ENCODE measurements at places on chromosomes 2 and 18. TPM values are rescaled to one million over a fixed set of nuclear protein-coding genes. Genes with fewer than 3 reads are reported as not detected.

PCARE gene
- total RNA-seq = not detected

ABCG8 gene
- total RNA-seq = not detected

DNA sequence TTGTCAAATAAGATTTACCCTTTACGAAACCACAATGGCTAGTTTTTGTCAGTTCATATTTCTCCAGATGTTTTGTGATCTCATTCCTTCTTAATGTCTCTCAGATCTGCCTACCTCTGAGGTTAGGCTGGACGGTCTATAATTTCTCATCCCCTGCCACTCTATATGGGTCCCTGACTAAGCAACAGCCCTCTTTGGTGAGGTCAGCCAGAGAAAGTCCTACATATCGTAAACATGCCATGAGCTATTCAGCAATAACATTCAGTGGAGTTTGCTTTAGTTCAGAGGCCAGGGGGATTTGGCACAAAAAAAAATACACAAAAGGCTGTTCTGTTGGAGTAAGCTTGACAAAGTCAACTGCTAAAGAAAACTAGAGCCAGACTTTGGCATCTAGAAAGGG is 192.1 kb upstream of the NCKAP5 start:
- no peak for DNase-seq

PRKCE gene
- 4.1 TPM for total RNA-seq

KYNU gene
- total RNA-seq = 0.96 TPM

- DNase-seq = no peak
These were observed 144.3 kb upstream of the PELI1 start for GRCh38 chr2:64288321-64289193.

FOXD4L1 gene
- not detected for total RNA-seq

DNA sequence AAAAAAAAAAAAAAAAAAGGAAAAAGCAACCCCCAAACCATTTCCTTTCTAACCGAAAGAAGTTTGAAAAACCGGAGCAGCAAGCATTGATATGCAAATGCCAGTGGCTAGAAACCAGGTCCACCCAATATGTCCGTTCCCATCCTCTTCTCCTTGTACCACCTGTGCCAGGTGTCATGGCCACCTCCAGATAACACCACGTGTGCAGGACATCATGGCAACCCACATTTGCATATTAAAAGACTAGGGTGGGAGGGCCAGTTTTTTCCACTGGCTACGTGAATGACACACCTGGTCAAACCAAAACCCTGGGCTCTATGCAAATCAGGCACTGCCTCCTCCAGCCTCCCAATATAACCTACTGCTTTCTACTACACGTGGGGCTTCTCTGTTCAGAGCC is 303.3 kb upstream of the GULP1 start:
- DNase-seq = no peak

CRYGD gene
- total RNA-seq = not detected

TRABD2A gene
- total RNA-seq = 1.7 TPM

DNA sequence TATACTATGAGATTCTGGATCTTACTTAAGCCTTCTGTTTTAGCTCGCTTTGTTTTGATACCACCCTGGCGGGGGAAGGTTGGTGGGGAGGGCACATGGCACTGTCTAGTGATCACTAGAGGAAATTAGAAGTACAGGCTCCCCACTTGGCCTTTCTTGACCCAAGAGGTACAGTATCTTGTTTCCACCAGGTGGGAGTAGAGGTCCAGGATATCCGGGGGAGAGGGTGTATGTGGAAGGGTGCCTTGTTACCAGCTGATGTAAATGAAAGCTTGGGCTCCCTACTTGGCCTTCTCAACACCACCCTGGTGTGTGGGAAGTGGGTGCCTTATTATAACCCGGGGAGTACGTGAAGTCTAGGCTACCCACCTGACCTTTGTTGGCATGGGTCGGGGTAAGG is 7.5 kb downstream of the GALNT1 start:
- peak; percentile 35 for DNase-seq

DNA sequence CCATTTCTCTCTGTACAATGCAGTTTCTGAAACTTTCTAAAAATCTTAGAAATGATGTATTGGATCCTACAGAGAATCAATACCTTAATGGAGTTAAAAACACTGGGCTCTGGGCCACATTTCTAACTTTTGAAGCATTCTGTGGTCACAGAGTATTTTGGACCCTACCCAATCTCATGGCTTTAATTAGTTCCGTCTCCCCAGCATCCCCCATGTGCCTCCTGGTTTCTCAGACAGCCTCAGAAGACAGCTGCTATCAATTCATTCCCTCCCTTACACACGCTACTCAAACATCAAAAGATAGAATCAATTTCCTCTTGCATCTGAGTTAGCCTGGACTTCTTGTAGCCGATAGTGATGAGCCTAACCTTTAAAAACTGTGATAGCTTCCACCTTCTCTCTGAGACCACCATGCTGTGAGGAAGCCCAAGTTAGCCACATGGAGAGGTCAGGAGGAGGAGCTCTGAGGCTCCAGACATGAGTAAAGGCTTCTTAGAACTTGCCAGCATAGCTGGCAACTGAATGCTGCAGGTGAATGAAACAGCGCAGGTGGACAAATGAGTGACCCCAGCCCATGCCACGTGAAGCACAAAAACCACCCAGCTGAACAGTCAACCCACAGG is 10.4 kb downstream of the ADCY3 start:
- no peak for DNase-seq

KCNE4 gene
- total RNA-seq = not detected

GRCh38 chr18:53422896-53423295 is 801.6 kb downstream of the MBD2 start:
- DNase-seq = no peak

GRCh38 chr2:135949451-135950234 is 35.8 kb downstream of the DARS1 start:
- no peak for DNase-seq

ZSWIM2 gene
- total RNA-seq = 0.39 TPM

DNA sequence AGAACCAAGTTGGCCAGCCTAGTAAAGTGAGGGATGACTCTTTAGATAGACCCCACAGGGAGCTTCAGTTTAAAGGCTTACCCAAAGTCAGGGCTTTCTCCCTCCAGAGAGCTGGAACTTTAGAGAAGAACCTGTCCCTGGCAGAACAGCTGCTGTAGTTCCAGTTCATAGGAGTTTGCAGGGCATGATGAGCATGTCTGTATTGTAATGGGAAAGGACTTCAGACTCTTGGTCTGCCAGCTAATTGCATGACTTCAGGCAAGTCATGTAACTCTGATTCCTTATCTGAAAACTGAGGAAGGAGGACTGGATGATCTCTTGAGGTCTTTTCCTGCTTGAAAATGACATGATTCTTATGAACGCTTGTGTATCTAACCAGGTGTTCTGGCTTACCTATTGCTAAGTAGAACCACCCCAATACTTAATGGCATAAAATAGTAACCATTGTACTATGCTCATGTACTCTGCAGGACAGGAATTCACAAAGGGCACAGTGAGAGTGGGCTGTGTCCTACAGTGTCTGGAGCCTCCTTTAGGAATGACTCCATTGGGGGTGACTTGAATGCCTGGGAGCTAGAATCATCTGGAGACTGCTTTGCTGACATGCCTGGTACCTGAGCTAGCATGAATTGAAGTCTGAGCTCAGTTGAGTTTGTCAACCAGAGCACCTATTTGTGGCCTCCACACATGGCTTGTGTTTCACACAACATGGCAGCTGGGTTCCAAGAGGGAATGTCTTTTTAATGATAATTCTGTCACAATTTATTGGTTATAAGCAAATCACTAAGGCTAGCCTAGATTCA is 18.9 kb downstream of the SP5 start:
- DNase-seq = no peak

- no peak for DNase-seq
These were observed 6.4 kb upstream of the SFTPB start for GRCh38 chr2:85674417-85674816.

GRCh38 chr18:2424420-2424819 is 146.9 kb downstream of the METTL4 start:
- no peak for DNase-seq

ACVR2A gene
- 22.7 TPM for total RNA-seq

DNA sequence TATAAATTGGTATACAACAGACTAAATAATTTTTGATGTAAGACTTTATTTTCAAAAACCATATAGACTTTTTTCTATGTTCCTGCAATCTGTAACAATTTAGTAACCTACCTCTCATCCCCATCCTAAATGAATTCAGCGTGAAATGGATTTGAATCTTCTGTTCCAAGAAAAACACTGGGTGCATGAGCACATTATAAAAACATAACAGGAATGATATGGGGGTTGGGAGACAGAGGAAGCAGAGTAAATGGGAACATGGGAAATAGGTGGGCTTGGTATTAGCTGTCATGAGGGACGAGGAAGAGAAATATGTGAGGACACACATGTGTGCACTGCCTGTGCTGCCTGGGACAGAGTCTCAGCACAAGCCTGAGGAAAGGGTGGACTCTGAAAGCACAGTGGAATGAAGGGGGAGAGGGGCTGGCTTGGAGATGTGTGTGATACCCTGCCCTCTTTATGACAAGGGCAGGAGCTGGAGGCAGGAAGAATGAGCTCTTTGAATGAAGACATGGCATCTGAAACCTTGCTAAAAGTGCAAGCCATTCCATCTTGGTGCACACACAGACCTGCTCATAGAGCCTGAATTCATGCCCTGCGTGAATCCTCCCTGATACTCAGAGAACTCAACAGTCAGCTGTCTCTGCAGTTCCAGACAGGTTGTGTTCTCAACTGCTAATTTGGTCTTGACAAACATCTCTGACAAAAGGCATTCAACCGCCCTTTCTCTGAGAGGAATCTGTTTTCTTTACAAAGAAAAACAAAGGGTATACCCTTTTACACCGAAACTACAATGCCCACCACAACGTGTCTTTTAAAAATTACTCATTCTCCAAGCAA is 66.6 kb downstream of the EPB41L3 start:
- DNase-seq = peak; percentile 66

PLGLB1 gene
- total RNA-seq = 1.6 TPM

GRCh38 chr2:70557171-70557838 is 3.7 kb upstream of the TGFA start:
- no peak for DNase-seq

GRCh38 chr18:33749834-33750233 is 171.8 kb downstream of the ASXL3 start:
- DNase-seq = no peak

GRCh38 chr2:43180897-43181296 is 45.5 kb downstream of the ZFP36L2 start:
- DNase-seq = no peak

- DNase-seq = no peak
These were observed 29.9 kb upstream of the RUFY4 start for GRCh38 chr2:218039171-218039570.

- no peak for DNase-seq
These were observed 45.0 kb upstream of the DARS1 start for GRCh38 chr2:136030406-136030805.

DNA sequence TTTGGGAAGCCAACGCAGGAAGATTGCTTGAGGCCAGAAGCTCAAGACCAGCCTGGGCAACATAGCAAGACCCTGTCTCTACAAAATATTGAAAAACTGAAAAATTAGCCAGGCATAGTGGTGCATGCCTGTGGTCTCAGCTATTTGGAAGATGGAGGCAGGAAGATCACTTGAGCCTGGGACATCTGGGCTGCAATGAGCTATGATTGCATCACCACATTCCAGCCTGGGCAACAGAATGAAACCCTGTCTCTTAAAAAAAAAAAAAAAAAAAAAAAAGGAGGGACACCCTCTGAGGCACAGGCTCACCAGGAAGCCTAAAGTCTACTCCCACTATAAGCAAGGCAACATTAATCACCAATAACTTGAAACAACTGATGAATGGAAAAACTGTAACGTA is 151.1 kb downstream of the CCDC148 start:
- no peak for DNase-seq

- DNase-seq = no peak
These were observed 580.3 kb upstream of the TMEFF2 start for GRCh38 chr2:192775011-192775410.

C2orf15 gene
- 5.6 TPM for total RNA-seq

SCYGR4 gene
- total RNA-seq = not detected

SERTAD2 gene
- total RNA-seq = 19.1 TPM

- no peak for DNase-seq
These were observed 309.5 kb upstream of the CCDC68 start for GRCh38 chr18:55268628-55269275.

DNA sequence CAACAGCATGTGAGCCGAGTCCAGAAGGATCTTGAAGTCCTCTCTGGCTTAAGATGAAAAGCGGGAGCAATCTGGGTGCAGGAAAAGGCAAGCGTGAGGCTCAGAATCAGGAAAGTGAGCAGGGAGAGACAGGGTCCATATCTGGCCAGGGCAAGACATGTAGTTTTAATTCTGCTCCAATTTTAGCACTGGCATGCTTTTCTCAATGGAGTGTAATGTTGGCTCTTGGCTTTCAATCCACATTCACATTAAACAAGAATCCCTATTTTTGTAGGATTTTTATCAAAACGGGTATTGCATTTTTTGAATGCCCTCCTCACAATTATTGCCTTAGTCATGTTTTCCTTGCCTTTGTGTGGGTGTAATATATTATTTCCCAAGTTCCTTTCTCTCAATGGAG is 6.0 kb downstream of the SPATA3 start:
- no peak for DNase-seq

CAPN14 gene
- 0.04 TPM for total RNA-seq

DNA sequence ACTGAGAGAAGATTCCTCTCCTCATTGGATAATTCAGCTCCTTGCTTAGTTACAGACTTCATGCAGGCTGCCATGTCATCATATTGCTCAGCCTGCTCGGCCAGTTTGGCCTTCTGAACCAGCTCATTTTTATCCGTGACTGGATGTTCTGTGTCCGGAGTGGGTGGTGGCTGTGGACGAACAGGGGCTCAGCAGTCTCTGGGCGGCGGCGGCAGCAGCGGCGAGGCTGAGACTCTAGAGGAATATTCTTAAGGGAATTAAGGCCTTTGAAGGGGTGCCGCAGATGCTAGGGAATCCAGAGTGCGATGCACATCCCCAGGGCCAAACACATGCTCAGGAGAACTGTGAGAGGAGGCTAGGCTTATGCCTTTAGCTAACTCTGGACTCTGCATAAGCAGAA is 97.9 kb upstream of the GYPC start:
- DNase-seq = no peak

DNA sequence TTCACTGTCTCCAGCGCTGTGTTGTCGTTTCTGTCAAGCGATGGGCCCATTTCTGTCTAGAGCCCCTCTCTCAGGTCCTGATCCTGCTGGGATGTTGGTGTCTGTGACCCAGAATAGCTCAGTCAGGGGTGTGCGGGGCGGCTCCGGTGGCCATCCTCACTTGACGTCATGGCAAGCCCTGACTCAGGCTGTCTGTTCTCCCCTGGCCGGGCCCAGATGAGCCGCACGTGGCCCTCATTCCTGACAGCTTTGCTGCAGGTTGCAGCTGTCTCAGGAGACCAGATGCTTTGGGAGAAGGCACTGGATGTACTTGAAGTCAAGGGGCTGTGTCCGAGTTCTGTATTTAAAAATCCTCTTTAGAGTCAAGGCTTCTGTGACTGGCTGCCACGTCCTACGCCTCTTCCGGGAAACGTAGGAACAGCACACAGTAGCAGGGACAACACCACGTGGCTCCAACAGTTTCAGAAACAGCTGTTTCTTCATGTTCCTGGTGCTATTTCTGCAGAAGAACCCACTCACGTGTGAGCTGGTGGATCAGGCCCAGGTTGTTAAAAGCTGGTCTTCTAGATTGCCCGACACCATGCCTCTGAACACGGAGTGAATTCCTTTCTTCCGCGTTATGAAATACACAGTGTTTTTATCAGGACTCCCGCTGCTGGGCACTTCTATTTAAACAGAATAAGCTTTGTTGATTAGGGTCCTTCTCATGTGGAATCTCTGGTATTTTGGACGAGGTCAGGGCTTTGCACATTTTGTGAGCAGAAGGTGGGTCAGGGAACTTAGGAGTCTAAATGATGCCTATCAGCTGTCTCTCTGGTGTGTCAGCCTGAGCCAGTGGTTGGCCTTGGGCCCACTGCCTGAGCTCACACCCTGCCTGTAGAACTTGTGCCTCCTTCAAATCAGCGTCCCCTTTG is 28.3 kb upstream of the NTSR2 start:
- no peak for DNase-seq

All from neural progenitor cell (in vitro differentiated cells).